Urothelium cell line (cell line): ENCODE measurements at places on chromosomes 3 and 15.
A peak's percentile ranks its signal among the peaks of the same experiment; 100 is the strongest.

- no peak for DNase-seq
Observed at GRCh38 chr15:101486696-101487459, 2.6 kb downstream of the PCSK6 start.

- DNase-seq, result peak; percentile 9
Observed at GRCh38 chr3:176953106-176954060, 243.9 kb downstream of the TBL1XR1 start.

GRCh38 chr3:63934041-63934866 is 22.1 kb upstream of the SCAANT1 start:
- DNase-seq, result no peak

DNA sequence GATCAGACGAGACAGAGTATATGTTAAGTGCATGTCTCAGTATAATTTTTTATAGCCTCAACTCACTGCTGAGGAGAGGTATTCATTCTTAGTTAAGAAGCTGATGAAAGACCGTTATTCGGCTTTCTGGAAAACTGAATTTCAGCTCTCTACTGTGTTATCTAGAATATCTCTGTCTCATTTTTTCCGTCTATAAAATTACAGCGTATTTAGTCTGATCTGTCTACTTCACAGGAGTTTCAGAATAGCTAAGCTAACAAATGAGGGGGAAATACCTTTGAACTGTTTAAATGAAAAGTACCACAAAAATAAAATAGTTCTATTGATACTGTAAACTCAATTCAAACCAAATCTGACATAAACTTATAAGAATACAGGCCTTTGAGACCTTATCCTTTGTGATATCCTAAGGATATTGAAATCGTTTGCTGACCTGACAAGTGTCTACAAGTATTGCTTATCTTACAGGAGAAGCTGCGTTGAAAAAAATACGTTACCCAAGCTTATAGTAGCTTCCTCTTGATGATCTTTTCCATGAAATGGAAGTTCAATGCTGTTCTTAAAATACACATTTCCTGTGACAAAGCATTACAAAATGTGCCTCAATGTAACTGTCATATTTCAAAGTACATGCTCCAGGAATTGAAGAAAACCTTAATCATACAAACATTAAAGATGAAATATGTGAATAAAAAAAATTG is 104.6 kb downstream of the IL1RAP start:
- DNase-seq, result no peak

DNA sequence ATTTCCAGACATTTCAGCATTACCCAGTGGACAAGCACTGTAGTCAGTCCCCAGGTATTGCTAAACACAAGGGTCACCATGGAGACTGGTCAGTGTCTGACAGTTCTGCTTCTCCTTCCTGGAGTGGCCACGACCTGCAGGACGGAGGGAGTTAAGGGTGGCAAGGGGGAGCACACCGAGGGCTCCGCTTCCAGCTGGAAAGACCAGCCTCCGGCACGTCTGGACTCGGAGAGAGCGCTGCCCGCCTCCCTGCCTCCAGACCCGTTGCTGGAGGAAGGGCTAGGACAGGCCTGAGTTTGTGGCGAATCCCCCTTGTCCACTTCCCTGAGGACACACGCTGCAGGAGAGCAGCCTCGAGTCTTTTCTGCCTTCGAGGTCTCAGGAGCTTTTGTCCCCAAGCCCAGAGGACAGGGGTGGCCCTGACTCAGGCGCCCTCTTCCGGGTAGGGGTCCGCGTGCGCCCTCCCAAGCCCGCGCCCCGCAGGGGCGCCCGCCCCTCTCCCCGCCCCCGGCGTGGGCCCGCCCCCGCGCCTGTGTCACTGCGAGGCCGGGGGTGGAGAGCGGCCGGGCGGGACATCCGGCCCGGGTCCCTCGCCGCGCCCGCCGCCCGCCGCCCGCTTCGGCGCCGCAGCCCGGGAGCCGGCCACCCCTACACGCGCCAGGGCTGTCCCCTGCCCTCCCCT is at the start of gene CHST14:
Gene CHST14, plus strand, starts transcription at position 562 of the 682 bp plus-strand sequence. CDS start 230 bp downstream, outside the sequence.
- peak; percentile 90 for DNase-seq

GRCh38 chr3:142984255-142984654 is 17.1 kb upstream of the U2SURP start:
- no peak for DNase-seq
